ENCODE measurements at places on chromosomes 13 and 19.

DNA sequence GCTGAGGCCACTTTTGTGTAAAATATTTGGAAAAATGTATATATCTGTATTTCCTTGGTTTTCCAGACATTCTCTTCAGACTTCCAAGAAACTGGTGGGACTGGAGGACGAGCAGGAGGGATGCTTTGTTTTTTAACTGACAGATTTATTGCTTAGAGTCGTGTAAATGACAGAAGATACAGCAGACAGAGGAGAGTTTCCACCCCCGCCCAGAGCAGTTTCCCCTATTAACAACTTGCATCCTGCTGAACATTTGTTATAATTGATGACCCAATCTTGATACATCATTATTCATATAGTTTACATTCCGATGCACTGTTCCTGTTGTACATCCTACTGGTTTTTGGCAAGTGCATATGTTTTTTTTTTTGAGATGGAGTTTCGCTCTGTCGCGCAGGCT is 7.1 kb upstream of the DOCK6 start:
- peak; percentile 50 for DNase-seq

DNA sequence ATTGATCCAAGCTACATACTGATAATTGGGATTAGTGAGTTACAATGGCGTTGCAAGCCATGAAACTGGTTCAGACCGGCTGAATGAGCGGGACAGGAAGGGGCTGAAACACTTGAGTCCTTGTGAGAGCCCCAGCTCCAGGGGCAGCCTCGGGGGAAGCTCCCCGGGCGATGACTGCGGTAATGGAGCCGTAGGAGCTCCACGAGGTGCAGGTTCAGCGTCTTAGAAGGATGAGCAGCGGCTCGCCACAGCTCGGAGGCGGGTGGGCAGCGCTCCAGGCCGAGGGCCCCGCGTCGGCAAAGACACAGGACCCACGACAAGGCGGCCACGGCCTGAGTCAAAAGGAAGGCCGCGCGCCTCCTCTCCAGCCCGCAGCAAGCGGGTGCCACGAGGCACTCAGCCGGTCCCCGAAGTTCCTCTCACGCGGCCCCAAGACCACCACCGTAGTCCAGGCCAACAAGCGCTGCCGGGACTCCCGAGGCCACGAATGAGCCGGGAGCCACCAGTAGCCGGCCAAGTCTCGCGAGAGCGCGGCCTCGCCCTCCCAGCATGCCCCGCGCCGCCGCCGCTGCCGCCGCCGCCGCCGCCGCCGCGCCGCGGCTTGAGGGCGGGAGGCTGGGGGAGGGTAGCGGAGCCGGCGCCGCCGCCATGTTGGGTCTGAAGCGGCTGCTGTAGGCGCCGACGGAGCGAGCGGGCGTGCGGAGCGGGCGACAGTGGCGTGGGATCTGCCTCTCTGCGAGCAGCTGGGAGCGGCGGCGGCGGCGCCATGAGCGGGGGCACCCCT is at the start of gene LSM14A:
TSS of gene LSM14A (plus strand) at position 628 of the 784 bp plus-strand sequence. CDS start at position 767, 139 bp downstream.
- DNase-seq = peak; percentile 88

DNA sequence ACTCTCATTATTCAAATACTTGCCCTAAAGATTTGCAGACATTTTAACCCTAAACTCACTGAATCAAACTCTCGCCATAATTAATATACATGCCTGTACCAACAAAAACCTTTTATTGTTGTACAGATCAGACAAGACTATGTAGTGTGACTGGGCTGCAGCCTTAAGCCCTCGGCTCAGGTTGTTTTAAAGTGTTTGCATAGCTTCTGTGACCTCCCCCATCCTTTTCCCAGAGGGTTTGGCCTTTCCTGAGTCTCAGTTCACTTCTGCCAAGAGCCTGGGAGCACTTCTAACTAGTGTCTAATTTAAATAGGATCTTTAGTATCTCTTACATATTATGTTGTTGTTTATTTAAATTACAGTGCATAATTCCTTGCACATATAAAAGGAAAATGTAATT is 158.2 kb downstream of the HS6ST3 start:
- DNase-seq = no peak

- no peak for DNase-seq
Measured at GRCh38 chr13:99981735-99982035, at the start of gene ZIC2. Gene ZIC2 (plus strand): TSS chr13:99981784. CDS start chr13:99982065, 281 bp downstream.

DNA sequence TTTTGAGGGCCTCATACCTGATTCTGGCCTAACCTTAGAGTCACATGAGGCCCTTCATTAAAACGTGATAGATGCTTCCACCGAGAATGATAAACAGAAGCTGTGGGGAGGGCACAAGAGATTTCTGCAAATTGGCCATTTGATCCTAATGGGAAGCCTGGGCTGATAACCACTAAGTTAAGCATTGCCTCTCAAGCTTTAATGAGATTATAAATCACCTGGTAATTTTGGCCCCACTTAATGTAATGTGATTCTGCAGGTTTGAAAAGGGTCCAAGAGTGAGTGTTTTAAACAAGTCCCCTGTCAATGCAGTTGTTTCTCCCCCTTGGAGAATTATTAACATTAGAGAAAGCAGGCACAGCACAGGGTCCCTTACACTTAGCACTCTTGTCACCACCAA is 42.0 kb downstream of the ZNF486 start:
- no peak for DNase-seq

DNA sequence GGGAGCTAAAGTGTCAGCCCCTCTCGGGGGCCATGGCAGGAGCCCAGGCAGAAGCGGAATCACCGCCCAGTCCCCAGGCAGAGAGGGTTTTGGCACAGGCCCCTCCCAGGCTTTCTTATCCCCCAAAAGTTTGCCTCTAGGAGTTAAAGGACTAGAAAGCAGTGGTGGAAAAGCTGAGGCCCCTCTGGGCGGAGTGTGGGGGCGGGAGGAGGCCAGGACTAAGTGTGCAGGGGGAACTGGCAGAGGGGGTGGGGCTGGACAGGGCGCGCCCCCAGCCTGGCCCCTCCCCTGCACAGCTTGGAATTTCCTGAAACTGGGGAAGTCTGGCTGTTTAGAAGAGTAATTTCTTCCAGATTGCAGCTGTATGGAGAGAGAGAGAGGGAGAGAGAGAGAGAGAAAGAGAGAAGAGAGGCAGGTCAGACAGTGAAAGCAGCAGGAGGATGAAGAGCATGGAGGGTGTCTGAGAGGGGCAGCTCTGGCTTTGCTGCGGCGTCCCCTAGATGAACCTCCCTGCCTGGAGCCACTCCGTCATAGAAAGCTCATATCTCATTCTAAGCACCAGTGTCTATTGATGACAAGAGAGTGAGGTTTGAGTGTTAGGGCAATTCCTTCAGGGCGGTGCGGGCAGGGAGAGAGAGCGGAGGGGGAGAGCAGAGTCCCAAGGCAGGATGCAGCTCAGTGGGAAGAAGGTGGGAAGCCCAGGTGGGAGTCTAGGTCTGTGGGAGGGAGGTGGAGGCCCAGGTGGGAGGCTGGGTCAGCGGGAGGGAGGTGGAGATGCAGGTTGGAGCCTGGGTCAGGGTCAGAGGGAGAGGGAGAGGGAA is at the start of gene CDC42EP5:
TSS of gene CDC42EP5 (minus strand) at position 226 of the 821 bp plus-strand sequence. CDS start 7,749 bp downstream, outside the sequence.
- DNase-seq = peak; percentile 78

- no peak for DNase-seq
Measured at GRCh38 chr19:19324059-19324770, 3.6 kb downstream of the MAU2 start.

DNA sequence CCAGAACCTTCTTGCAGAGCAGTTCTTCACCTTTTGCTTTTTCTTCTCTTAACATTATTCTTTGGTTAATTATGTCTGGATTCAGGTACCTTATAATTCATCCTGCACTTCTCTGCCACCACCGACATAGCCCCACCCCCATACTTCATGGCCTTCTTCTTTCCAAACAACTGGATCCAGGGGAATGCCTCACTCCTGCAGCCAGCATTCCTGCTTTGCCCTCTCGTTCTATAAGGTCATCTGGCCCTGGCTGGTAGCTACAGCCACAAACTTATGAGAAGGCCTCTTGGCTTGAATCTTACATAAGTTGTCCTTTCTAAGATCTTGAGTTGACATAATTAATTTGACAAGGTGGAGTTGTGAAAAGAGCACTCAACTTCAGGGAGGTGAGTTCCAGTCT is 84.1 kb upstream of the FRY start:
- no peak for DNase-seq

DNA sequence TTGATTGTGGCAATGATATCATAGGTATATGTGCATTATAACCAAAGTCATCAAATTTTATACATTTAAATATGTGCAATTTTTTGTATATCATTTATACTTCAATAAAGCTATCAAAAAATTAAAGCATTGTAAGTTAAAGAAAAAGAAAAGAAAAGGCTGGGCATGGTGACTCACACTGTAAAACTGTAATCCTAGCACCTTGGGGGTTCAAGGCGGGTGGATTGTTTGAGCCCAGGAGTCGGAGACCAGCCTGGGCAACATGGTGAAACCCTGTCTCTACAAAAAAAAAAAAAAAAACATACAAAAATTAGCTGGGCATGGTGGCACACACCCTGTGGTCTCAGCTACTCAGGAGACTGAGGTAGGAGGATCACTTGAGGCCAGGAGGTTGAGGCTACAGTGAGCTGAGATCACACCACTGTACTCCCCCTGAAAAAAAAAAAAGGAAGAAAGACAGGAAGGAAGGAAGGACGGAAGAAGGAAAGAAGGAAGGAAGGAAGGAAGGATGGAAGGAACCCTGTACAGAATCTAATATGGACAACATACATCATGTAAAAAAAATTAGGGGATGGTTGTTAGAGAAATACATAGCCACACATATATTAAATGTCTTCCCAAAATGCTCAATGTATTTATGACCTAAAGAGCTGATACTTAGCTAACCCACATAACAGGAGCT is 21.7 kb upstream of the SLC25A30 start:
- no peak for DNase-seq

GRCh38 chr13:41284512-41285288 is 21.3 kb upstream of the MTRF1 start:
- peak; percentile 93 for DNase-seq

DNA sequence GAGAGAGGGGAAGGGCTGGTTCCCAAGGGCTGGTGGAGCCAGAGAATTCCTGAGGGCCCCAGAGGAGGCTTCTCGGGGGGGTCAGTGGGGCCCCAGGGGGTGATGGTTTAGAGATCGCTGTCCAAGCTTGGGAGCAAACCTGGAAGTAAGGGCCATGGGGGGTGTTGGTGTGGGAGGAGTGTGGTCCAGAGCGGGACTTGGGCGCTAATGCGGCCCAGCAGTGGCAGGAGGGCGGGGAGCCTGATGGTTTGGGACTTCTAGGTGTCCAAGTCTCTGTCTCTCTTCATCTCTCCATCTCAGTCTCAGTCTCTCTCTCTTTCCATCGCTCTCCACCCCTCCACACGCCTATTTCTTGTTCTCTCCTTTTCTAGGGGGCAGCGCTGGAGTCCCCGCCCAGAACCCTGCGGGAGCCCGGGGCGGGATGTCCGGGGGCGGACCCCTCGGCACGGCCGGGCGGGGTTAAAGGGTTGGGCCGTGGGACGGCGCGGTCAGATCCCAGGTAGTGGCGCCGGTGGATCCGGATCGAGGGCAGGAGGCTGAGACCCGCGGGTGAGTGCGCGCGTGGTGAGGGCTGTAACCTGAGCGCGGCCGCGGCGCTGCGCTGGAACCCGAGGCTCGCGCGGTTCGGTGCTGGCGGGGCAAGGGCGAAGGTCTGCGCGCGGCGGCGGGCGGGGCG is at the start of gene CYP4F22:
TSS of gene CYP4F22 (plus strand) at position 491 of the 676 bp plus-strand sequence. CDS start 16,812 bp downstream, outside the sequence.
- no peak for DNase-seq

DNA sequence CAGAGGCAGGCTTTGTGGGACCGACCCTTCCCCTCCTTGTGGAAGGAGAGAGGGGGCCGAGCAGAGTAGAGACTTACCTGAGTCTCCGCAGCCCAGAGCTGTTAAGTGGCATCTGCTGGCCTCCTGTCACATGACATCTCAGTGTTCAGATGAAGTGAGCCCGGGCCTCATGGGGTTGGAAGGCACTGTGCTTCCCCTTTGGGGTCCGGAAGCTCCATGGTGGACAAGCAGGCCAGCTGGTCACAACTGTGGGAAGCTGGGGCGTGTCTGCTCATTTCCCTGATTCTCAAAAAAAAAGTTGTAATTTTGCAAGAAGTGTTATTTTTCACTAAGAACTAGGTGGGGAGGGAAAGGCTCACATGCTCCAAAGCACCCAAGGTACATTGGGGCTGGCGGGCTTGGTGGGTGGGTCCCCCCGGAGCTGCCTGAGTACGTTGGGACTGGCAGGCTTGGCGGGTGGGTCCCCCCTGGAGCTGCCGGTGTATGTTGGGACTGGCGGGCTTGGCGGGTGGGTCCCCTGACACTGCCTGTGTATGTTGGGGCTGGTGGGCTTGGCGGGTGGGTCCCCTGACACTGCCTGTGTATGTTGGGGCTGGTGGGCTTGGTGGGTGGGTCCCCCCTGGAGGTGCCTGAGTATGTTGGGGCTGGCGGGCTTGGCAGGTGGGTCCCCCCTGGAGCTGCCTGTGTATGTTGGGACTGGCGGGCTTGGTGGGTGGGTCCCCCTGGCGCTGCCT is 18.2 kb upstream of the DCUN1D2 start:
- DNase-seq = no peak

GRCh38 chr19:49594157-49594992 is 3.4 kb downstream of the PRR12 start:
- no peak for DNase-seq

Measured in fibroblast of mammary gland (primary cell).